ENCODE measurements at places on chromosomes 3 and 15.

GRCh38 chr15:94348084-94348483 is 116.7 kb downstream of the MCTP2 start:
- no peak for DNase-seq

DNA sequence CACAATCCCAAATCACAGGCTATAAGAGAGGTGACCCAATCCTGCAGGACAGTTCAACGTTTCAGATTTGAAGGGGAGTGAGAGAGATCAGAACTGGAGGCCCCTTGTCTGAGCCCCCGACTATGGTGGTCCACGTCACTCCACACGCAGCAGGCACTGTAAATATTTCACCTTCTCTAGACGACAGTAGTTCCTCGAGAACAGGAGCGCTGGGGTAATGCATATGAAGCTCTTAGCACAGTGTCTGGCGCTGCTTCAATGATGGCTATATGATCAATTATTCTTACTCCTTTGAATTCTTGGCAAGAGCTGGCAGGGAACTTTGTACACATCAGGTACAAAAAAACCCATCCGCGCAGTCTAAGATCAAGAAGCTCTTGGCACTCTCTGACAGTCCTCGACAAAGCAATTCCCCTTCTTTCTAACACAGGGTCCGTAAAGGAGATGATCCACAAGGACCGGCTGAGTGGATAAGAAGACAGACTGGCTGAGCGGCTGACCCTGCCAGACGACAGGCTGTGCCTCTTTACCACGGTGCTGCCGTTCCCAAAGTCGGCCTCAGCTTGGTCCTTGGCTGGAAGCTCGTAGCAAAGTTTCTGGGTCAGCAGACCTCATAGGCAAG is 522 bp upstream of the NRROS start:
- no peak for DNase-seq

- no peak for DNase-seq
These were observed 58.1 kb upstream of the P3H2 start for GRCh38 chr3:190178779-190179178.

DNA sequence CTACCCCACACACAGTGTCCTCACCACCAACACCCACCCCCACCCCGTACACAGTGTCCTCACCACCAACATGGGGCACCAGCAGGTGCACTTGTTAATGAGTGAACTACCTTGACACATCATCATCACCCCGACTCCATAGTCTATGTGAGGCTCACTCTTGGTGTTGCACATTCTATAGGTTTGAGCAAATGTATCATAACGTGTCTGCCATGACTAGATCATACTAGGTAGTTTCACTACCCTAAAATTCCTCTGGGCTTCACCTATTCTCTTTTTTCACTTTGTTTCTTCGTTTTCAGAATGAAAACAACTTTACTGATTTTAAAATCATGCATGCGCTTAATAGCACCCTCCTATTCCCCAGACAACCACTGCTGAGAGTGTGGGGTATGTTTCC is 102.6 kb upstream of the SLC6A6 start:
- DNase-seq = no peak

- no peak for DNase-seq
These were observed 48.9 kb downstream of the GADL1 start for GRCh38 chr3:30845606-30846005.

- no peak for DNase-seq
These were observed 103.0 kb downstream of the ISL2 start for GRCh38 chr15:76439542-76439941.

DNA sequence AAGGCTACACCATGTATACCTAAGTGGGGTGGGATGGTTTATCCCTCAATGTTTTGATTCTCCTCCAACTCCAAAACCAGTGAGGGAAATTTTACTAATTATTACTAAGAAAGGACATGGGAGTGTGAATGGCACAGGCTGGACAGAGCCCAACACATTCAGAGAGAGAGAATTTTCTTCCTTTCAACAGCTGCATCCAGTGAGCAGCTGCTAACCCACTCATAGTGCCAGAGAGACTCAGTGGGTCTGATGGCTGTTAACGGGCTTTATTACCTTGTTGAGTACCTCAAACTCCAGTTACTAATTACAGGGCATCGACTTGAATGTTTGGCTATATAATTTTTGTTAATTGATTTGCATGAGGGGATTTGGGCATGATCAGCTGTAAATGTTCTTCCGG is 75.8 kb downstream of the RORA start:
- no peak for DNase-seq

- DNase-seq = no peak
These were observed 65.2 kb upstream of the TRA2B start for GRCh38 chr3:186002884-186003472.

- no peak for DNase-seq
These were observed 24.9 kb upstream of the HGD start for GRCh38 chr3:120706950-120707349.

DNA sequence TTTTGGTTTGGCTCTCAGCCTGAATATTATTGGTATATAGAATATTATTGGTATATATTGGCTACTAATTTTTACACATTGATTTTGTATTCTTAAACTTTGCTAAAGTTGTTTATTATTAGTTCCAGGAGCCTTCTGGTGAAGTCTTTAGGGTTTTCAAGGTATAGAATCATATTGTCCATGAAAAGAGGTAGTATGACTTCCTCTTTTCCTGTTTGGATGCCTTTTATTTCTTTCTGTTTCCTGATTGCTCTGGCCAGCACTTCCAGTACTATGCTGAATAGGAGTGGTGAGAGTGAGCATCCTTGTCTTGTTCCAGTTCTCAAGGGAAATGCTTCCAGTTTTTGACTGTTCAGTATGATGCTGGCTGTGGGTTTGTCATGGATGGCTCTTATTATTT is 107.3 kb upstream of the LIPC start:
- no peak for DNase-seq

- DNase-seq = no peak
These were observed 1138.3 kb downstream of the ROBO2 start for GRCh38 chr3:78178209-78178608.

DNA sequence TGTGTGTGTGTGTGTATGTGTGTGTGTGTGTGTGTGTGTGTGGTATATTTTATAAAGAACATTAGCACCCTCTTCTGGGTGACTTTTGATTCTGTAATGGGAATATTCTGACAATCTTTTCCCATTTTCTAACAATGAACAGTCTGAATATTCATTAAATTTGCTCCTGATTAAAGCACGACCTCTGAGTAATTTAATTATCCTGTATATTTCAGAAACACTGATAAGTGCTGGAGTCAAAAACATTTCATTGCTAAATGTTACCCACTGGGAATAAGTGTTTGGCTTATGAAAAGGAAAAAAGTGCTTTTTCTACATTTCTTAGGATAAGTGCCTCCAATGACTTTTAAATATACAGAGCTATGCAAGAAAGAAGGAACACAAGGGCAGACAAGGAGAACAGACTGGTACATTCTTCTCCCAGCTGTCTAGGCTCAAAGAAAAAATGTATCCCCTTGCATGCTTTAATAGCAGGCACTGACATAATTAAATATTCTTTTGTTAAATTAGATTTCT is 32.3 kb upstream of the SYNPR start:
- DNase-seq = no peak

GRCh38 chr3:120561251-120562045 is 34.7 kb upstream of the NDUFB4 start:
- peak; percentile 70 for DNase-seq

GRCh38 chr3:40191850-40192448 is 117.6 kb upstream of the EIF1B start:
- peak; percentile 52 for DNase-seq

DNA sequence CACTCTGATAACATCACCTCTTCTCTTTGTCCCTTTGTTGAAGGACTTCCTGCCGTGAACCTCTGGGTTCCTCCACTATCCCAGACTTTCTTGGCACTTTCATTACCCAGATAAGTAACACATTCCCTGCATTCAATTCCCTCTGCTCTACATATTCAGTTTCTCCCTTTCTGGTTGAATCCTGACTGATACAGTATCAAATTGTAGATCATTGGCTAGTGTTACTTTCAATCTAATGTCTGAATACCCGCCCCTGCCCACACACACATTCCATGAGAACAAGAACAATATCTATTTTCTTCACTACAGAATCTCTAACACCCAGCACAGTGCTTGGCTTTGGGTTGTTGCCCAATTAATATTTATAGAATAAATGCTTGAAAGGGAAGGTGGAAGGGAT is 163.5 kb downstream of the ABHD5 start:
- DNase-seq = no peak

GRCh38 chr3:30199855-30200254 is 406.5 kb upstream of the TGFBR2 start:
- no peak for DNase-seq

GRCh38 chr3:17195192-17195611 is 310.4 kb downstream of the PLCL2 start:
- DNase-seq = peak; percentile 86

DNA sequence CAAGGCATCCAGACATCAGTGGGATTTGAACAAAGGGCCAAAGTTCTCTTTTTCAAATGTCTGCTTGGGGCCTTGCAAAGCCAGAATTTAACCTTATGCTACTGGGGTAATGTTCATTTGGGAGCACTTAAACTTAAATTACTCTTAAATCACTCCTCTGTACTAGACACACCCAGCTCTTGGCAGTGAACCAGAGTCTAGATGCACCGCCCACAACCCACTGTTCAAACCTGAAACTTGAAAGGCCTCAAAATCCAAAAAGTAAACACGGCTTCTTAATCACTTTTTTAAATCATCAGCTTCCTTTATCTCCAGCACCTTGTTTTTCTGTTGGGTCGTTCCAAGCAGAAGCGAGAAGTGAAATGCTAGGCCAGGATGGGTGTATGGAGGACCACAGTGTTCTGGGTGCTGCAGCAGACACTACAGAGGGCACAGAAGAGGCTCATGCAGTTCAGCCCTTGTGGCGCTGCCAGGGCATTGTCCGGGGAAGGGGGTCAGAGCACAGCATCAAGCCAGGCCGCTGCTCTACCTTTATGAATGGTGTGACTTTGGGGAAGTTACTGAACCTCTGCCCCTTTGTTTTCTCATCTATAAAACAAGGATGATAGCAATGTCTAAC is 28.8 kb downstream of the MECOM start:
- peak; percentile 14 for DNase-seq

Measured in putamen (tissue), 1 donor.